Globus pallidus (tissue), 1 donor: ENCODE measurements at places on chromosomes 11 and 22.
A peak's percentile ranks its signal among the peaks of the same experiment; 100 is the strongest.

- DNase-seq = peak; percentile 91
These were observed 203.9 kb upstream of the BLID start for GRCh38 chr11:122319691-122320620.

DNA sequence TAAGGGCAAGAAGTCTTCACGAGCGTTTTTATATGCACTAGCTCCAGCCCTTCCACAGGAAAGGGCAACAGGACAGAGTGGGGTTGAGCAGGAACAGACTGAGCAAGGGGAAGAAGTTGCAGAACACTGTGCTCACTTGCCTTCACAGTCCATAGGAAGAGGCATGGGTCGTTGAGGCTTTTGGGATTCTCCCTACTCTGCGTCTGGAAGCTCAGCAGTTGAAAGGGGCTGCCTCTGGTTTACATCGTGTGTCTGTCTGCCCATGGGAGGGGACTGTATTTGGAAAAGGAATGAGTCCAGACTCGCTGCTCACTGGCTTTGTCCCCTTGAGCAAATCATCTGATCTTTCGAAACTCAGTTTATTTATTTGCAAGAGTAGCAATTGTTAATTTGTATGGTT lies 1.1 kb upstream of the PDGFD start:
- DNase-seq = no peak

DNA sequence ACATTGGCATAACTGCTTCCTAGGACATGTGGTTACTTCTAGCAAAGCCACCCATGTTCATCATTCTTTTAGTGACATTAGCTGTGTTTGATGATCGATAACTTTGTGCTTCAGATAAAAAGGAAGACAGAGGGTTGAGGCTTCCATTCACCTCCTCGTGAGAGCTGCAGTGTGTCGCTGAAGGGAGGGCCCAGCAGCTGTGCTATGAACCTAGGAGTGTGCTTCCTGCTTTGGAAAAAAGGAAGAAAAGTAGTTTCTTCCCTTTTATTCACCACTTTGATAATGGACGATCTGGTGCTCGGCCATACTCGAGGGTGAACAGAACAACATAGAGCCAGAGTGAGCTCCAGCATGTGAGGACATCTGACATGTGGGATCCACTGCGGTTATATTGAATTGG lies 6.1 kb upstream of the RFPL2 start:
- no peak for DNase-seq

- peak; percentile 86 for DNase-seq
These were observed 239.7 kb downstream of the CTTN start for GRCh38 chr11:70637949-70638583.

- no peak for DNase-seq
These were observed 16.9 kb downstream of the TNRC6B start for GRCh38 chr22:40194656-40195055.

DNA sequence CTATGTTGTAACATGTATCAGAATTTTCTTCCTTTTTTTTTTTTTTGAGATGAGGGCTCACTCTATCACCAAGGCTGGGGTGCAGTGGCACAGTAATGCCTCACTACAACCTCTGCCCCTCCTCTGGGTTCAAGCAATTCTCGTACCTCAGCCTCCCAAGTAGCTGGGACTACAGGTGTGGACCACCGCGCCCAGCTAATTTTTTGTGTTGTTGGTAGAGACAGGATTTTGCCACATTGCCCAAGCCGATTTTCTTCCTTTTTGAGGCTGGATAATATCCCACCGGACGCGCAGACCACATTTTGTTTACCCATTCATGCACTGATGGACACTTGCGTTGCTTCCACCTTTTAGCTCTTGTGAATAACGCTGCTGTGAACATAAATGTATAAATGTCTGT lies 97.0 kb downstream of the BRD1 start:
- no peak for DNase-seq

GRCh38 chr22:42194953-42195352 lies 64.3 kb upstream of the CYP2D6 start:
- DNase-seq = no peak

DNA sequence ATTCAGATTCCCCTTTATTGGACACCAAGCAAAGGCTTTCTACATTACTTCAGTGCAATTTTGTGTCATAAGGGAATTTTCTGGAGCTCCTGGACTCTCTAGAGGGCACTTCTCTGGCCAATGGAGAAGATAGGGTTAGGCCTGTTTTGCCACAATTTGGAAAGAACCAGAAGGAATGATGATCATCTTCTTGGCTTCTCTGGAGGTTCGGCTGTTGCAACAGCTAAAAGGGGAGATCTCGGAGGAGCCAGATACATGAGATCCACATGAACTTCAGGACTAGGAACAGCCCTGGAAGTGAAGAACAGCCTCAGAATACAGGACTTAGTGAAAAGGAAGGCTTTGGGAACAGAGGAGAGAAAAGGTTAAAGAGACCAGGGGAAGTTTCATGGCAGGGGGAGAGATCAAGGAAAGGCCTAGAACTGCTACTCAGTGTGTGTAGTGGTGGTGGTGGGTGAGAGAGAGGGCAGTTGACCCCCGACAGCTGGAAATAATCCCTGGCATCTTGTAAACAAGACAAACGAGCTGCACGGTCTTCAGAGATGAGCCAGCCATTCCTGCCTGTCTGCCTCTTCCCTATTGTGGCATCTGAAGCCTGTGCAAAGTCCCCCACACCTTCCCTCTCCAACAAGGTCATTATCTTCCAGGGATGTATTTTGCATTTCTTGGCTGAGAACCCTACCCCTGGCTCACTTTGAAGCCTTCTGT lies 83.8 kb downstream of the CCDC81 start:
- no peak for DNase-seq

DNA sequence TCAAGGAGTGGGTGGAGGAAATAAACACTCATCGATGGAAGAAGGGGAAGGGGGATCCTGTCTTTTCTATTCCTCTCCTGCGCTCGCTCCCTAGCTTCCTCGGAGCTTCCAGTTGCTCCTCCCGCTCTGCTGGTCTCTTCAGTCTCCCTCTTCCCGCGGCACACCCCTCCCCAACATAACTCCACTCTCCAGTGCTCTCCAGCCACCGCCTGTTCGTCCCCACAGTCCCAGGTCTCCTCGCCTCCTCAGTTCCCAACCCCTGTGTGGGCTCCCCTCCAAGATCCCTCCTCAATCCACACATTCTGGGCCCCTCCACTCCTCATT lies 438 bp downstream of the ZW10 start:
- no peak for DNase-seq

GRCh38 chr11:123410218-123410549 lies 19.9 kb upstream of the GRAMD1B start:
- DNase-seq = no peak

GRCh38 chr11:123413636-123414035 lies 16.4 kb upstream of the GRAMD1B start:
- no peak for DNase-seq

- no peak for DNase-seq
These were observed 88.6 kb upstream of the B3GAT1 start for GRCh38 chr11:134500621-134501020.

DNA sequence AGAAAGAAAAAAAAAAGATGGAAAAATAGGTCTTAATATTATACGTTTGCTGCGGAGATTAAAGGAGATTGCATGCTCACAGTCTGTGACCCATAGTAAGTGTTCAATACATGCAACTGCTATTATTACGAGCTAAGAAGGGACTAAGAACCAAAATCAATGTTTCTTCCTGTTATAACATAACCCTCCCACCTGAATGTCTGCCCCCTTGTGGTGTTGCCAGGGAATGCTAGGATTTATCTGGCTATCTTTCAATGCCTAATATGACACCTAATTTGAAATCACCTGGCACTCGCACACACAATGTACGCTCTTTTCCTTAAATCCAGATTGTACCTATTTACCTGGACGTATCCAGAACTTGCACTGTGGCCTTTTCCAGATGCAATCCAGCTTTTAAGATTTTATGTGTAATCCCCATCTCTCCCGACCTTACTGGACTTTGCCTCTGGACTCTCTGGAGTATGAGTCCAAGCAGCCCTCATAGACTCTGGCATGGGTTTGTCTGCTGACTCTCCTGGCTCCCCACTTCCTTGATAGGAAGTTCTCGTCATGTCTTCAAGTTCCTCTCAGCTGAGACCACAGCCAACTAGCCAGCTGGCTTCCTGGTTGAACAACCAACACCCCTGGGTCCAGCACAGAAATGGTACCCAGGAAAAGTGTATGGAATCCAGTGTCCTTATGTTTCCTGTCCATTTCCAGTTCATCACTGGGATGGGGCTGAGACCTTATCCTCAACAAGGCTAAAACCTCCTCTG lies 151.5 kb downstream of the CCDC34 start:
- no peak for DNase-seq

- DNase-seq = no peak
These were observed 54.9 kb downstream of the DHCR7 start for GRCh38 chr11:71393283-71393682.

GRCh38 chr11:70270877-70271648 lies 573 bp downstream of the PPFIA1 start:
- no peak for DNase-seq

DNA sequence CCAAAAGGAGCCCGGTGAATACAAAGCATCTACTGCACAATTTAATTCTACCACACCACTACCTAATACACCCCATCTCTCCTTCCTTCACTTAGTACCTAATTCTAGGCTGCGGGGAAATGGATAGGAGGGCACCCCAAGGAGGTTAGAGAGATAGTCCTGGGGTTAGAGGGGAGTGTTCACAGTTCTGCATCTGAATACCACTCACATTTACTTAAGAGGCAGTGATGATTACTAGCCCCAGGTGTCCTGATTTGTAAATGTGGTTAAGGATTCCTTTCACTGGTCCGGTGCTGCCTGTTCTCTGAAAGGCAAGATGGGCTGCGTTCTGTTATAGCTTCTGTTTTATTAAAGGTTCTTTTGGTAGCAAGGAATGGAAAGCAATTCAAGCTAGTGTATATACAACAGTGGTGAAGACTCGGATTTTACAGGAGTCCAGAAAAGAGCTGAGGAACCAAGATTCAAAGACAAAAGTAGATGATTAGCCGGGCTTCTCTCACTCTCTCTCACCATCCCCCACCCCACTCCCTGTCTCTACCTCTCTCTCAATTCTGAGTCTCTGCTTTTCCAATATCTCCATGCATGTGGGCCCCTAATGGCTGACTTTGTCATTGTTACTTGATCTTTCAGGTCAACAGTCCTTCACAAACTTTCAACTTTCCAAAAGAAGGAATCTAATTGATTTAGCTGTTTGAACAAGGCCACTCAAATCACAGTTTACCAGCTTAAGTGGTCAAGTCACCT lies 8.7 kb upstream of the KCNA4 start:
- DNase-seq = no peak

DNA sequence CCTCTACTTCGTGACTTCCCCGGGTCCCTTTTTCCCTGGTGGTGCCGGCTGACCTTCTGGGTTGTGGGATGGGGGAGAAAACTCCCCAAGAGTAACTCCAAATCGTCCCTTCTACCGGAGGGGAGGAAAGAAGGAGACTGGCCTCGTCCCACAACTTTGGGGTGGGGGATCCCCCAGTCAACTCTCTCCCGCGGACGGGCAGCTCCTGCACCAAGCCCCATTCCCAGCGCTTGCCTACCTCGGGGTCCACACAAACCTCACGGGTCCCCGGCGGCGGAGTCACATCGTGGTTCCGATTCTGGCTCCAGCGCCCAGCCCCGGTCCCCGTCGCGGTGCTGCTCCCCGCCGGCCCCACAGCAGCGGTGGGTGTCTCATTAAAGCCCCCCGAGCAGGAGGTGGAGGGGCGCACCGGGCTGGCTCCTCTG lies 317 bp downstream of the BDNF start:
- no peak for DNase-seq

GRCh38 chr11:16946477-16947282 lies 67.5 kb downstream of the PLEKHA7 start:
- no peak for DNase-seq

DNA sequence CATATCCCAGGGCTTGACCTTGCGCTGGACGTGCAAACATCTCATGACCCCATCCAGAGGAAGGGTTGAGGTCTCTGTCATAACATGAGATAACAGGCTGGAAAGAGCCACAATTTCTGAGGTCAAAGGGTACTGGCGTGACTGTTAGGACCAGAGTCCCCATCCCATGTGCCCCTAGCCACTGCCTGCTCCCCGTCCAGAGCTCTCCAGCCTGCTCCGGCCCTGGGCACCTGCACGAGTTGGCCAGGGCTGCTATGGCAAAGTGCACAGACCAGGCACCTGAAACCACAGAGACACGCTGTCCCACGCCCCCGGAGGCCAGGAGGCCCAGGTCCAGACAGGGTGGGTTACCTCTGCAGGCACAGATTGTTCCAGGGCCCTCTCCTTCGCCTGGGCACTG lies 58.9 kb downstream of the SHANK2 start:
- DNase-seq = no peak

GRCh38 chr11:15738931-15739330 lies 617.4 kb downstream of the SOX6 start:
- DNase-seq = no peak

- DNase-seq = no peak
These were observed 1309.7 kb downstream of the LRRC4C start for GRCh38 chr11:40149721-40150120.

- no peak for DNase-seq
These were observed 43.7 kb downstream of the MAML2 start for GRCh38 chr11:96299155-96299888.

- DNase-seq = no peak
These were observed 54.6 kb downstream of the MCM5 start for GRCh38 chr22:35454416-35455054.

DNA sequence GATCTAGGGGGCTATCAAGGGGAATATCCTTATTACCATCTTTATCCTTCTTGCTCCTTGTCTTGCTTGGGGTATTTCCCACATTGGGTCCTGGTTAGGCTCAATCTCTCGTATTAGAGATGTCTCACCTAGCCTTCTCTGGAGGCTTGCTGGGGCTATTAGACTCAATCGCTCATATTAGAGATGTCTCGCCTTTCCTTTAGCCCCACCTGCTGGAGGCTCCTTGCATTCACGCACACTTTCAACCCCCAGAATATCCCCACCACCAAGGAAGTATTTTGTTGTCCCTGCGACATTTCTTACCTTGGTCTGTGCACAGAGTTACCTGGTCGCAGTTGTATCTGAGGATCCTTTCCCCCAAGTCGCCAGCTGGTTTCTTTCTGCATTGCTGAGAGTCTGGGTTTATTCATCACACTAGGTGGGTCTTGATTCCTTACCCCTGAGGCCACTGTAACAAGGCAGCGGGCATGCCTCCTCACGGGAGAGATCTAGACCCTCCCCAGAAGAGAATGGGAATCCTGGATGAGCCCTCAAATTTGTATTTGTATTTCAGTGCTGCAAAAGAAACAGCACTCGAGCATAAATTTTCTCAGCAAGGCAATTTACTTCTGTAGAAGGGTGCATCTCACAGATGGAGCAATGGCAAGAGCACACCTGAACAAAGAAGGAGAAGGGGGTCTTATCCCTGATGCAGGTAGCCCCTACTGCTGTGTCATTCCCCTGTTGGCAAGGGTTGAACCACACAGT lies 15.9 kb upstream of the HYLS1 start:
- no peak for DNase-seq

GRCh38 chr11:88064097-88064705 lies 111.0 kb downstream of the RAB38 start:
- DNase-seq = no peak

- DNase-seq = peak; percentile 92
These were observed at the start of gene SNX32 for GRCh38 chr11:65833297-65834030. TSS of gene SNX32 (plus strand) at chr11:65833963. CDS start at chr11:65834066, 103 bp downstream.

DNA sequence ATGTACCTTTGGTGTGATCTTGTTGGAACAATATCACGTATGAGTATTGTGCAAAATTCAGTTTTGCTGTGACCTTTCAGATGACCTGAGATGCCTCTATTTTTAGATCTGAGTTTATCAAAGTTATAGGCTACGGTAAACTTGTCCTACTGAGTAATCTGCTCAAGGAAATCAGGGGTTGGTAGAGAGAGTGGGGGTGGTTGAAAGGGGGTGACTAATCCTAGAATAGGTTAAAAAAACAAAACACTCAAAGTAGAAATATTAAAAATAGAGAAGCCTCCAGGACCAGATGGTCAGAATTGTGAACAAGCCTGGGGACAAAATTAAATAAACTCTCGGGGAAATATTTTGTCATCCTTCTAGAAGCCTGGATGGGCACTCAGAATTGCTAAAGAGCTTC lies 59.9 kb upstream of the C11orf87 start:
- no peak for DNase-seq
